RCC 7860 (cell line): ENCODE measurements at places on chromosomes 5 and 9.

GRCh38 chr5:102875721-102876123 lies 120.6 kb downstream of the PAM start:
- DNase-seq, result no peak

DNA sequence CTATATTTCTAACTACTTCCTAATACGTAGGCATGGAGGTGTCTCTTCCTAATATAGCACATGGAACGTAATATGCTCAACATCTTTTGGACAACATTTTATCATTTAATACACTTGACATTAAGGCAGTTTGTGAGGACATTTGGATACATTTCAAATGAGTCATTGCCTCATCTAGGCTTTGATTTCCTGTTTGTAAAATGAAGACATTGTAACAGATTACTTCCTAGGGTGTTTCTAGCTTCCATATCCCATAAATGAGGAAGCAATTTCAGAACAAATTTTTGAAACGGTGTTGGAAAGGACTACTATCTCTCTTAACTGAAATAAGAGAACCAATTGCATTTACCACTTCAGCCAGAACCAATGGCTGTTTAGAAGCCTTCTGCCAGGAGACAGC lies 38.7 kb downstream of the SLC28A3 start:
- peak; percentile 15 for DNase-seq

DNA sequence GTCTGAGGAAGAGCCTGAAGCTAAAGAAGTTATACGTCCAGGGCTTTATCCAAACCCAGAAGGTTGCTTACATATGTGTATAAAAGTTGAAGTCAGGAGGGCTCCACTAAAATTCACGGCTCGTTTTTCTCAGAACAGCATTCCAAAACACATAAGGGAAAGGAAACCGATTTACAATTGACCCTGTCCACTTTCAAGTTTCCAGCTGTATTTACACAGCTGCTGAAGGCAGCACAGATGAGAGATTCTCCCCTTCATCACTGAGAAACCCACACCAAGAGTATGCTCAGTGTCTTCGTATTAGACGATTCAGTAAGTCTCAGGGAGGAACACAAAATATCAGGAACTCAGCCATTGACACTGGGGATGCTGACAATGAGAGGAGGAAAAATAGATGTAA lies 5.9 kb upstream of the NREP start:
- no peak for DNase-seq

GRCh38 chr9:134967547-134967930 lies 49.8 kb upstream of the FCN1 start:
- no peak for DNase-seq

GRCh38 chr9:5670079-5670478 lies 41.2 kb downstream of the RIC1 start:
- DNase-seq, result no peak

GRCh38 chr9:78405461-78405860 lies 108.5 kb downstream of the PSAT1 start:
- no peak for DNase-seq

DNA sequence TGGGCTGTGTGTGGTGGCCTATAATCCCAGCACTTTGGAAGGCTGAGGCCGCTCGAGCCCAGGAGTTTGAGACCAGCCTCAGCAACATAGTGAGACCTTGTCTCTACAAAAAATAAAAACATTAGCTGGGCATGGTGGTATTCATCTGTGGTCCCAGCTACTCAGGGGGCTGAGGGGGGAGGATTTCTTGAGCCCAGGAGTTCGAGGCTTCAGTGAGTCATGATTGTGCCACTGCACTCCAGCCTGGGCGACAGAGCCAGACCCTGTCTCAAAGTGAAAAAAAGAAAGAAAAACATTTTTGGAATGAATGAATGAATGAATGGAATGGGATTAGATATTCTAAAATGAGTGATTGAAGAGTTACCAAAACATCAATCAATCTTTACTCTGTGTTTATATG lies 85.8 kb downstream of the FGF1 start:
- no peak for DNase-seq

DNA sequence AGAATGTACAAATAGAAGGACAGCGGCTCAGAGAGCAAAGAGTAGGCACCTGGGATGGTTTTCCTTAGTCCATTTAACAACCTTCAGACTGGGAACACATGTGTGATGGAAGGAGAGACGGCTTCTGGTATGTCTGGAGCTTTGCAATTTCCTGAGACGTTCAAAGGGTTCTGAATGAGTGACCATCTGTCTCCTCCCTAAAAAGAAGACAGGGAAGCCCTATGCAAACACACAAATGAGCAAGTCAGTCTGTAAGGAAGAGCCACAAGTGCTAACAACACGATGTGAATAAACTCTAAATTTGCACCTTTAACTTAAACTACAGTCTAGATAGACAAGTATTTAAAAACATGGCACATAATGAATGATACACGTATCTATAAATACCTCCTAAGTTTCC lies 391.0 kb downstream of the ICE1 start:
- no peak for DNase-seq

DNA sequence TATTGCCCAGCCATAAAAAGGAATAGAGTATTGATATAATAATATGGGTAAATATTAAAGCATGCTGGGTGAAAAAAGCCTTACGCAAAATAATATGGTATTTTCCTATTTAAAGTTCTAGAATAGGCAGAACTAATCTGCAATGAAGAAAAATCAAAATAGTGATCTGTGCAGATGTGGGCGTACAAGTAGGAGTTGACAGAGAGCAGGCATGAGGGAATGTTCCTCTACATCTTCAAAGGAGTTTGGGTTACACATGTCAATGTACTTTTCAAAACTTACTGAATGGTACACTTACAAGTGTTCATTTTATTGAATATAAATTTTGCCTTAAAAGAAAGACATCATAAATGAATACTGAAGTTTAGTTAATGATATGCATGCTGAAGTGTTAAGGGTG lies 33.0 kb upstream of the ZBED3 start:
- no peak for DNase-seq
